ENCODE measurements at places on chromosomes 3 and 15.

DNA sequence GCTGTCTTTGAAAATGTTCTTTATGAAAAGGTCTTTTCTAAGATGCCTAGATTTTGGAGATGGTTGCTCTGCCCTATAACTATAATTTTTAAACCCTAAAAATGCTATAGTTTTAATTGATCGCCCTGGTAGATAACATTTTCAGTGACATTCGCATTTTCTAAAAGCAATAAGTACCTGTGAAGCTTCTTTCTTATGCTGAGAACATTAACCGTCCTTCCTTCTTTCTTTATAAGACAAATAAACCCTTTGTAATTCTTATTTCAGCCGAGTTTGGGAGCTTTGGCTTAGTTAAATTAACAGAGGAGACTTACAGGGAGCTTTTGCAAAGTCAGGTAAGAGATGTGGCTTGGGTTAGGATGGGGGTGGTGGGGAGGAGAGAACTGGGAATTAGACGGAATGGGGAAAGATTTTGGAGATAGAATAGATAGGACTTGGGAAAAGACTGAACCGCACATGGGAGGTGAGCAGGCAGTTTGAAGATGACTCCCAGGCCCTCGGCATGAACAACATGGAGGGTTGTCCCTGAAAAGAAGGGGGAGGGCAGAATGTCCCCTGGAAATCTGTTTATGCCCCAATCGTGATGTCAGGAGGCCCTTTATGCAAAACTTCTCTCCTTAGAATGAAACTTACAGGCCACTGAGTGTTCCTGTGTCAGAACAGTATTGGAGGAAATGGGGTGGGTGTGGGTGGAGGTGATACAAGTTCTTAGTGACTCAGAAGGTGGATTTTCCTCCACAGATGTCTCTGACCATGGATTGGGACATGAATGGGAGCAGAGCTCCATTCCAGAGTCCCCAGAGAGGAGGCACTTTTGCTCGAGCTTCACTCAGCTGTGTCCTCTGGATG is 76.2 kb upstream of the LARS2 start:
- DNase-seq = no peak

GRCh38 chr15:56244038-56244810 is 545 bp upstream of the RFX7 start:
- DNase-seq = no peak

- no peak for DNase-seq
These were observed 31.7 kb downstream of the BTLA start for GRCh38 chr3:112467539-112467938.

GRCh38 chr3:198090795-198091332 is 130.8 kb downstream of the LMLN start:
- DNase-seq = no peak

- DNase-seq = no peak
These were observed 230.8 kb upstream of the MCTP2 start for GRCh38 chr15:94000606-94001005.

DNA sequence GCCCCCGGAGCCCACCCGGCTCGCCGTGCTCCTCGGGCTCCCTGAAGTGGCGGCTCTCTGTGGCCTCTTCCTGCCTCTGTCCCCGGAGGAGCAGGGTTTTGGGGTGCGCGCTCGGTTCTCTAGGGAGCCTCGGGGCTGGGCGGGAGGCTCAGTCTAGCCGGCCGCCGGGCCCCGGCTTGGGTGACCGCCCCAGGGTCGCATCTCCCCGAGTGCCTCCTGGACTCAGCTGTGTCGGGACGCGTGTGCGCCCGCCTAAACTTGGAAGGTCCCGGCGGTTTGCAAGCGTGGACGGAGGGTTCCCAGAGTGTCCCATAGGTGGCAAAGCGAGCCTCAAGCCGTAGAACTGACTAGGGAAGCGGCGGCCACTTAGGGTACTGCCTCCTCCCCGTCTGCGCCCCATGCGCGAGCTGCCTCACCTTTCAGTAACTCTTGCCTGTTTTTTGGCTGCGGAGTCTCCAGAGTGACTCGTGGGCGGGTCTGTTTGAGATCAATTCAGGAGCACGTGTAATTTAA is 601 bp downstream of the ACTL6A start:
- DNase-seq = no peak

GRCh38 chr3:16122661-16123060 is 51.8 kb upstream of the GALNT15 start:
- DNase-seq = no peak

- DNase-seq = no peak
These were observed 65.4 kb downstream of the BDH1 start for GRCh38 chr3:197490098-197491058.

DNA sequence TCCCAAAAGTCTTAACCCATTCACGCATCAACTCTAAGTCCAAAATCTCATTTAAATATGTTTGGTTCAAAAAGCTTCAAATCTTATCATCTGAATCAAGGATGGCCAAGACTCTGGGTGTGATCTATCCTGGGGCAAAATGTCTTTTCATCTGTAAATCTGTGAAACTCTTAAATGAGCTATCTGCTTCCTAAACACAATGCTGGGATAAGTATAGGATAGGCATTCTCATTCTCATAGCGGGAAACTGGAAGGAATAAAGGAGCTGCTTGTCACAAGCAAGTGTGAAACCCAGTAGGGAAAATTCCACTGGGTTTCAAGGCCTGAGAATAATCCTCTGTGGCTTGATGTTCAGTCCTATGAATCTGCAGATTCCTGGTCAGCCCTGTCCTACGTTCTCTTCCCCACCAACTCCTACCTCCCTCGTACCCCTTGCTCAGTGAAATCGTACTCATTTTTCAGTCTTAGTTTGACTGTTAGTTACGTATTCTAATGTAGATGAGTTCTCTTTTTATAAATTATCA is 156.7 kb downstream of the EPHA3 start:
- no peak for DNase-seq
